NCI-H1092 (cell line): ENCODE measurements at places on chromosomes 5 and 9.

DNA sequence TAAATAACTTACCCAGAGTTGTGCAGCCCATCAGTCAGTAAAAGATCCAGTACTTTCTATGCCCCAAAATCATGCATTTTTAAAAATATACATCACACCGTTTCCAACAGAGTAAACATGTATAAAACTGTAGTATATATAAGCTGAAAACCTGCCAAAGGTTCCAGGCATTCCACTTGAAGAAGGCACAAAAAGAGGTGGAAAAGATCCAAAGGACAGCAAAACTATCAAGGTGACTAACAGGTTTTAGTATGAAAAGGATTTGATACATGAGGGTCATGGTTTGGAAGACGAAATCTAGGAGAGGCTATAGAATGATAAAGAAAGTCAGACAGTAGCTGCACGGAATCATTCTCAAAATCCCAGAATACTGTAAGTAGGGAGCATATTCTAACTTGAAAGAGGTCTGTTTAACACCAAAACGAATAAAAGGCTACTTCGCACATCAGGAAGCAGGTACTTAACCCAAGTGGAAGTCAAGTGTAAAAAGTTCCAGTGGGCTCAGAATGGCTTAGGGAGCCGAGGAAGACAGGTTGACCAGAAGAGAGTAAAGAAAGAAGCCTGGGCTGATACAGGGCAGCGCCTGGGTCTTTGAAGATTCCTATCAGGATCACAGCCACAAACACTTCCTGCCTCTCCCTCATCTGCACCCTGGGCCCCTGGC lies 207.2 kb downstream of the ADAMTS12 start:
- DNase-seq = no peak

DNA sequence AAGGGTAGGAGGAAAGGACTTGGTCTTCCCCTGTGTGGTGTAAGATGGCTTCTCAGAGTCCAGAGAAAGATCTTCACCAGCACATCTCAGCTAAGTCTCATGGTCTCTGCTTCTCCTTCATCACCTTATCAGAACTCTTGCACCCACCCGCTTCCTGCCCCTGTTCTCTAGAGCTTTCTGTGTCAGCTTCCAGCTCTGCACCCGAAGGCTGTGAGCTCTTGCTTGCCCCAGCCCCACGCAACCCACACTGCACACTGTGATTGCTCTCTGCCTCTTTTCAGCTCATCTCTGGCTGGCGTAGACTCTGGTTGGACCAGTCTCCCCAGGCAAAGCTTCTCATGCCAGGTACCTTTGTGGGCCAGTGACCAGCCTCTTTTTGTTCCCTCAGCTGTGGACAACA lies 93.2 kb upstream of the RAPGEF1 start:
- no peak for DNase-seq

GRCh38 chr5:60402161-60402785 lies 297.7 kb downstream of the DEPDC1B start:
- DNase-seq = no peak

- no peak for DNase-seq
Measured at GRCh38 chr9:38134611-38135237, 65.7 kb upstream of the SHB start.

- no peak for DNase-seq
Measured at GRCh38 chr5:16551628-16552027, 65.2 kb downstream of the RETREG1 start.

DNA sequence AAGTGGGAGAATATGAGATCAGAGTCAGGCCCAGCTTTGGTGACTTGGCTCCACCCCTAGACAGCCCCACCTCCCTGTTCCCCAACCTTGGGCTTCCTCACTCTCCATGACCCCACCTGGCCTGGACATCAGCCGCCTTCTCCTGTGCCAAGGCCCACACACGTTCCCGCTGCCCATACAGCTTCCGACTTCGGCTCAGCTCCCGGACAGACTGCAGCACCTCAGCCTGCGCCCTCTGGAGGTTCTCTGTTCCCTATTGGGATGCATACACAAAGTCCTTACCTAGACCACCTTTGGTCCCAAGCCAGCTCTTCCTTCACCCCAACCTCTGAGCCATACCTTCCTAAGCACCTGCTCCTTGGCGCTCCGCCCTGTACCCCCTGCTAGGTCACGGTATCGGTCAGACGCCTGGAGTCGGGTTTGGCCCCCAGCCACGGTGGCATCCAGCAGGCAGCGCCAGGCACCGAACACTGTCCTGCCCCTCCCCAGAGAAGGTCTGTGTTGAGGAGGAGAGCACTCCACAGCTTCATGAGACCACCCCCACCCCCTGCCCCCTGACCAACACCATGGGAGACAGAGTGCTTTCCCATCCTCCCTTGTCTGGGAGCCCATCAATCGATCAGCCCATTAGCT lies 2.0 kb downstream of the FCHSD1 start:
- DNase-seq = no peak

DNA sequence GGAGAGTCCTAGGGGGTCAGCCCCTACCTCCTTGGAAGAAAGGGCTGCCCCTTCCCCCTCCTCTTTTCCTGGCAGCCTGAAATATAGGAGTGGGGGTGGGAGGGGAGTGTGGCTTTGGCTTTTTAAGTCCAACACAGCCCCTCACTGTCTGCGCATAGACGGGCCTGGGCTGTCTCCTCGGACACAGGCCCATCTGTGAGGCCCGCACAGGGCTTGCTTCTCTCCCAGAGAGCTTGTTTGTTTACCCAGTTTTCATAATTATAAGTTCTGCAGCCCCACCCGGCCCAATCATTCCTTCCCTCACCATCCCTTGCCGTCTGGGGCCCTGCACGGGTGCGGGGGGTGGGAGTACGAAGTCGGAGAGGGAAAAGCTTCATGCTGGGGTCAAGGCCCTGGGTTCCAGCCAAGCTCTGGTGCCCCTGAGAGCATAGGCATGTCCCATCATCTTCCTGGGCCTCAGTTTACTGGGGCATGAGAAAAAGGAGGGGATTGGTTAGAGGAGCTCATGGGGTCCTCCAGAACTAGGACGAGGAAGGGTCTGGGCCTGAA lies 54.0 kb upstream of the STXBP1 start:
- DNase-seq = no peak

GRCh38 chr5:140926443-140927227 lies 536 bp downstream of the PCDHAC1 start:
- DNase-seq = peak; percentile 69

GRCh38 chr5:122120493-122120892 lies 8.9 kb upstream of the ZNF474 start:
- DNase-seq = no peak

DNA sequence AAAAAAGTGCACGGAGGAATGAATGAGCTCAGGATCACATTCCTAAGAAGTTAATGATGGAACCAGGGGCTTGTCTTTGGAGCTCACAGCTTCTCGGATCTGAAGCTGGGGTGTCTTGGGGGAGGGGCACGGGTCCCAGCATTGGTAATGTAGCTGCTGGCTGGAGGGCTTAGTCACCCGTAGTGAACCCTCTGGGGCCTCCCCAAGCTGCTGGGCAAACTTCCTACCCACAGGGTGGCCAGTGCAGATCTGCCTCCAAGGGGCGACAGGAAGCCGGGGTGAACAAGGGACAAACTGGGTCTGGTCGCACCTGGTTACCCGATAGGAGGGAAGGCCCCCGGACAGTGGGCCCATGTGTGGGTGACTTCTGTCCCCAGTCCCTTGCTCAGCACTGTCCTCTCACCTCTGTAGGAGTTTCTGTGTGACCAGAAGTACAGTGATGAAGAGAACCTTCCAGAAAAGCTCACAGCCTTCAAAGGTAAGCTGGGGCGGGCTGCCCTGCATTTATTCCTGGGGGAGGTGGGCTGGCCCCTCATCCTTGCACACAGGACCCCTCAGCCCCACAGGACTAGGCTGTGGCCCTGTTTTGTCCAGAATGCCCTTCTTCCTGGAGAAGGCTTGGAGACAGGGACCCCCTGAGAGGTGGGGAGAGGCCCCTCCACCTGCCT lies 14.1 kb upstream of the NUP214 start:
- no peak for DNase-seq

DNA sequence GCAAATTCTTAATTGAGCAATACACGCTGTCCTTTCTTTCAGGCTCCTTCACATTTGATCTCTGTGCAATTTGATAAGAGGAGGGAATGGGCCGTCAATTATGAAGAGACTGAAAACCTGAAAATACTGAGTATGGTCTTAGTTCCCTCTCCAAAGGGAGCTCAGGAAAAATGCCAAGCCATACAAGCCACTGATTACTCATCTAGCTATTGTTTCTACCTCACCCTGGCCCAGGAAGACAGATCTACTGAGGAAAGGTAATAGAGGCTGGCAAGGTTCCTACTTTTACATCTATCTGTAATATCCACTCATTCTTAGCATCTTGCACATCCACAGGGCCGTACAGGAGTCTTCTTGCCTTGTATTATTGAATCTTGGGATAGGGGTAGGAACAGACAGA lies 23.7 kb upstream of the TNC start:
- no peak for DNase-seq

GRCh38 chr9:123331346-123332060 lies 24.5 kb upstream of the CRB2 start:
- DNase-seq = no peak

DNA sequence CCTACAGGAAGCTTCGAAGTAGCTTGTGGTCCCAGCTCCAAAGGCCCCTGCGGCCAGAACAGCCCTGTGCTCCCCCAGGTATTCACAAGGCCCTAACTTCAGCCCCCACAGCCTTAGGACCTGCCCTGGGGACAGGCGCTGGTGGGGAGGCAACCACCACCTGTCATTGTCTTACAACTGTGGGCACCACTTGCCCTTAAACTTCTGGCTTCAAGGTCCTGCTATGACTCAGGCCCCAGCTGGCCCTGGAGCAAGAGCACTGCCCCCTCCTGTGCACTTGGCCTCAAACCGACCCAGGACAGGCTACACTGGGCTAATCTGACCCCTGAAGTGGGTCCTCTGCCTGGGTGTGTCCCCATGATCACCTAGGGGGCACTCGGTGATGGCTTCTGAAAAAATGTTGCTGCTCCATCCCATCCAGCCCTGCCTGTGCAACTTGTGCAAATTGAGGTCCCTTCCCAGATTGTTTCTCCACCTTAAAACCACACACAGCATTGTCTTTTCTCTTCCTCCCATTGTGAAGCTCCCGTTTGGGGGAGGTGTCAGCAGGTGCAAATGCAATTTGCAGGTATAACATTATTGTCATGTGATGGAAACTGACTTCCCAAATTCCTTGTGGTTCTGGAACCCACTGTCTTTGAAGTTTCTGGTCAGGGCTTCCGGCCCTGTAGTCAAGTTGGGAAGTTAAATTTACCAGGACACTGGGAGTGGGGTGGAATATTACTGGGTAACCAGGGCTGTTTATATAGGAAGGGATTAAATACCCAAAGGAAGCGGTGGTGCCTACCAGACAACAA lies 1.1 kb upstream of the PROB1 start:
- DNase-seq = no peak

GRCh38 chr5:31561946-31562345 lies 29.8 kb downstream of the C5orf22 start:
- no peak for DNase-seq

DNA sequence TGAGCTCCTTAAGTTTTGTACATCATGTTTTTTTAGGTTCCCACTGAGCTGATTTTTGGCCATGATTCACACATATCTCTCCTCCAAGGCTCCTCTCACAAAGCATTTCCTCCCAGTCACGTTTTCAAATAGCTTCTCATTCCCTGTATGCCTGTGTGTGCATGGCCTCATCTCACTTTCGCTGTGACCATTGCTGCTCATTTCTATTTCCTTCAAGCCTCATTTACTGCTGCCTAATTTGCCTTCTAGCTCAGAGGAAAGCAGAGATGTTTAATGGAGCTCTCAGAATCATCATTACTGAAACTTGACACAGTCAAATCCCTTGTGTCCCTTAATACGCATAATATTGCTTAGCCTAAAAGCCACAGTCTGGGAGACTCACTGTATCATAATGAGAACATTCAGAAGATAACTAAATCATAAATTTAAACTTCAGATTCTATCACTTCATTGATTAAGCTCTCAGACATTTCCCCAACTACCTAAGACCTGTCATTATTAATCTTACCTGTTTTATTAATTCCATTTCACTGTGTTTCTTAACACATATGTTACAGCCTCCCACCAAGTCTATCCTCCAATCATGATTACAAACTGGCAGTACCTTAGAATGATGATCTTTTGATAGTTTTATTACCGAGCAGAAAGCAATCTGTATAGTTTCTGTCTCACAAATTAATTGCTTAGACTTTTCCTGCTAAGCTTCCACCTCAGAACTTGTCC lies 278.3 kb upstream of the PTGER4 start:
- DNase-seq = no peak

DNA sequence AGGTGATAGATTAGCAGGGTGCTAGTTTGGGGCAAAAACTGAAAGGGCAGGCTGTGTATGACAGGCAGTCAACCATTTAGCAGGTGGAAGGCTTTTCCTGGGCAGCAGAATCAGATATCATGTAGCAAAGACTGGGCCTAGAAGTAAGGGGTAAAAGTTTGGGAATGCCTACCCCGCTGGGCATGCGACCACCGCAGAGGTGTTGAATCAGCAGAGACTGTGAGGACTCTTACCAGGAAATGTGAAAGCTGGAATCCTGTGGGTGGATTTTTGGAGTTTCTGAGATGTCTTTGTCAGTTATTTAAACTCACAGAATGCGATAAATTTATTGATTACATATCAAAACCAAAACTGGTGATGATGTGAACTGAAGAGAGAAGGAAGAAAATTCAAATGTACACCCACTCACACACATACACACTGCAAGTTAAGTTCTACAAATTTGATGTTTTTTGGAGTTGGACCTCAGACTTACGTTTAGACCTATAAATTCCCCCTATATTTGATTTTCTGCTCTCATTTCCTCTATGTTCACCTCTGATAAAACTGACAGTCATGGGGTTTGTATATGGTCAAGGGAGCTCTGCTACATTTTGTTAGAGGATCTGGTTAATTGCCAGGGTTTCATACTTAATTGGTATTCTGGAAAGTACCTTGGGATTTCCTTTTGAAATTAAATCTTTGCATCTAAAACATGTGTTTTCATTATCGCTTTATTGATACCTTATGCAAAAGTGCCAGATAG lies 333.6 kb downstream of the CSNK1G3 start:
- no peak for DNase-seq
